Globus pallidus (tissue), 1 donor: ENCODE measurements at places on chromosomes 3 and 15.

GRCh38 chr15:29569533-29570092 is 252.7 kb downstream of the TJP1 start:
- DNase-seq = no peak

GRCh38 chr15:60830479-60830878 is 351.5 kb upstream of the ICE2 start:
- DNase-seq = no peak

GRCh38 chr3:57646723-57647122 is 46.2 kb downstream of the DENND6A start:
- no peak for DNase-seq

DNA sequence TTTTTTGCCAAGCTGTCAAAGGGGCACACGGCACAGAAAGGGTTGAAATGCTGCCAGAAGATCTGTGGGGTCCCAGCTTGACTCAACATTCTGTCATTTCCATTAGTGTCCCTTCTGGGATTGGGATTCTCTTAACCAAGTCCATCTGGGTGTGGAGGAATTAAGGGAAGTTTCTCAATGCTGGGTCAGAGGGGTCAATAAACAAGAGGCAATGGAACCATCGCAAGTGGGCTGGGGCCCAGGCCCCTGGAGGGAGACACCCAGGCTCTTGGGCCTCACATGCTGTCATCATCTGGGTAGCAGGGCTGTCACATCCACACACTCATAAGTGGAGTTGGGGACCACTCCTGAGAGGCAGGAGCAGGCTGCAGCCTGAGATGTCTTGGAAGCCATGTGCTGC is 8.1 kb upstream of the APOD start:
- DNase-seq = no peak

DNA sequence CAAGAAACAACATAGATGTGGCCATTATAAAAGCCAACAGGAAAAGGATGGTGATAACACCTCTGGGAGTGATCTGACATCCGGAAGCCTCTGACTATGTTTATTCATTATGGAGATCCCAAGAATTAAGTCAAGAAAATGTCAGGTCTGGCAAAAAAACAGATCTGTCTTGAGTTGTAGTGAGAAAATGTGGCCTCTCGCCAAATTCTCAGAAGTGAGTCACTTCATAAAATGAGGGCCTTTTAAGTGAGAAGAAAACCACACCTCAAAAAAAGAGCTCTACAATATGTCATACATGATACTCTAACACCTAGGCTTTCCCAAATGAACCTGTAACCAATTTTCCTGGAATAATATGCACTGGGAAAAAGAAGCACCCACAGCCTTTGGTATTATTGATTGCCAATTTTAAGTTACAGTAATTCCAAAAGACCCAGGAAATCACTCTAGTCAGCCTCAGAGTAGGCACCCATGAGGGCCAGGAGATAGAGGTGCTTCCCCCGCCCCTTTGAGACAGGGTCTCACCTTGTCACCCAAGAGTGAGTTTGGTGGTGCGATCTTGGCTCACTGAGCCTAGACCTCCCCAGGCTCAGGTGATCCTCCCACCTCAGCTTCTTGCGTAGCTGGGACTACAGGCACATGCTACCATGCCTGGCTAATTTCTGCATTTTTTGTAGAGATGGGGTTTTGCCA is 38.0 kb downstream of the CCR3 start:
- DNase-seq = no peak

DNA sequence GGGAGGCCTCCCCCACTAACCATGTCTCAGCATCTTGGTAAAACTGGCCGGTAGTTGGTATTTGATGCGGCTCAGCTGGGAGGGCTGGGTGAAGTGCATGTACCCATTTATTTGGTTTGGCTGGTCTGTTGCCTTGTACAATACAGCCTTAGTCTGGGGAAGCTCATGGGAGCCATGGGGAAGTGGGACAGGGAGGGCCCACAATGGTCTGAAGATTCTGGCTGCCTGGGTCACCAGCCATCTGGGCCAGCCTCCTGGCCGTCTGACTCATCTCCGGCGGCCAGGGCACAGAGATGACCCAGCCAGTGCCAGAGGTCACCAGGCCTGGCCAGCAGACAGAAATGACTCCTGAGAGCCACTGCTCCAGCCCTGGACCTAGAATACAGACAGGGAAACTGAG is 51.6 kb upstream of the SMAD6 start:
- no peak for DNase-seq

DNA sequence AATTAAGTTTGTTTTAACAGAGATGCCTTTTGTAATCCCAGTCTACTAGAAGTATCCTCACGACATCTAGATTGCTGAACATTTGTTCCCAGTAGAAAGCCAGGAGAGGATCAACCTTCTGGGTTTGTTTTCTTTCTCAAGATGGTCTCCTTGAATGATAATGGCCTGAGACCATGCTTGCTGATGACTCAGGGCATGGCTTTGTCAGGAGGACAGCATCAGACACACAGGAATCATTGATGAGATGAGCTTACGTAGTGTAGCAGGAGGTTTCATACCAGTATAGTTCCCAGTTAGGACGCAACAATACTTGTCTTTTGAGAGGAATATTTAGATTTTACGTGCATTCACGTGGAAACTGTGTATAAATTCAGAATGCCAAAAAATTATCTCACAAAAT is 38.6 kb downstream of the ATP1B3 start:
- DNase-seq = no peak

DNA sequence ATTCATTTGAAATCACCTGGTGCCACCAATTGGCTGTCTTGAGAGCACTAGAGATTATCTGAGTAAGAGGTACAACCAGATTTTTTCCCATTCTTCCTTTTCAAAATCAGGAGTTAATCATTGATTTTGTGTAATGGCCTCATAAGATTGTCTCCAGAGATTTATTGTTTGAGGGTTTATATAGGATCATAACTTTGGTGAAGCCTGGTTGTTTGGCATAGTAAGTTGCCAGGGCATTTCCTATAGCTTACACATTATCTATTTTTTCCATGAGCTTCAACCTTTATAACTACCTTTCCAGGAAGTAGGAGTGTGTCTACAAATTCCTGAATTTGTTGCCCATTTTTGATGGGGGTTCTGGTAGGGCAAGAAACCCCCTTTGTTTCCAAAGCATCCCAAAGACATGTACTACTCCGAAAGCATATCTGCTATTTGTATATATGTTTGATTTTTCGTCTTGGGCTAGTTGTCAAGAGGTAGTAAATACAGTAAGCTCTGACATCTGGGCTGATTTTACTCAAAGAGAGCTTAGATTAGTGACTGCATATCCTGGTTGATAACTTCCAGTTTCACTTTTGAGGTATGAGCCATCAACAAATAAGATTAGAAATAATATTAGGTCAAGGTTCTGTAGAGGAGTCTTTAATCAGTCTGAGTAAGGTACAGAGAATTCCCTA is 11.7 kb upstream of the PRR23B start:
- no peak for DNase-seq

- peak; percentile 38 for DNase-seq
Measured at GRCh38 chr15:58628206-58628947, 121.1 kb downstream of the ADAM10 start.

DNA sequence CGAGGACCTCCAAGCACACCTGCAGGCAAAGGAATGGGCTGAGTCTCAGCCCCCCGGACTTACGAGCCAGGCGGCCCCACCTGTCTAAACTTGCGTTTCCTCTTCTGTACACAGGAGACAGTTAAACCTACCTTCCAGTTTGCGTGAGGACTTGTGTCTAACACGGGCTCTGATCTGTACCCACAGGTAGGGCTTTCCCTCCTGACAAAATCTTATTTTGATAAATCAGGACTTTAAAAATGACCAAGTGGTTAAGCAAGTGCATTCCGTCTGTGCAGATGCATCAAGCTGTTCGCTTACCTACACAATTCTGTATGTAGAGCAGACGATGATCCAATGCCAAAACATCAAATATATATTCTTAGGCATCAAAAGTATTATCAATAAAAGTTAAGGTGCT is 238.0 kb downstream of the XXYLT1 start:
- DNase-seq = no peak

- peak; percentile 47 for DNase-seq
Measured at GRCh38 chr3:84959470-84960271, 882 bp downstream of the CADM2 start.

DNA sequence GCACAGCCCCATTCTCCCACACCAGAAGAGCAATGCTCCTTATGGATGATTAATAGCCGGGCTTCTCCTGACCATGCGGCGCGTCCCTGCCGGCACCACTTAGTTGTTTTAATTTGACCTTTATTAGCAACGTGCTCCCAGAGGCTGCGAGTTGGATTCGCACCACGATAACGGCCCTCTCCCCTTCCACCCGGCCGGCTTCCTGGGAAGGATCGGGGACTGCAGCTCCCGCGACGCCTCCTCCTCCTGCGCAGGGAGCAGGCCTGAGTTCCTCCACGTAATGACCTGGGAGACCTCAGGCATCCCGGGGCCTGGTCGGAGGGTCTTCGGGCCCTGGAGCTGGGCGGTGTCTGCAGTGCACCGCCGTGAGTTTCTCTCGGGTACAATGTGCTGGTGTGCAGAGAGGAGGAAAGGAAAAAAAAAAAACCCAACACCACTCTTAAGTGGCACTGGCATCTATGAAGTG is 243.3 kb upstream of the TOPAZ1 start:
- no peak for DNase-seq

DNA sequence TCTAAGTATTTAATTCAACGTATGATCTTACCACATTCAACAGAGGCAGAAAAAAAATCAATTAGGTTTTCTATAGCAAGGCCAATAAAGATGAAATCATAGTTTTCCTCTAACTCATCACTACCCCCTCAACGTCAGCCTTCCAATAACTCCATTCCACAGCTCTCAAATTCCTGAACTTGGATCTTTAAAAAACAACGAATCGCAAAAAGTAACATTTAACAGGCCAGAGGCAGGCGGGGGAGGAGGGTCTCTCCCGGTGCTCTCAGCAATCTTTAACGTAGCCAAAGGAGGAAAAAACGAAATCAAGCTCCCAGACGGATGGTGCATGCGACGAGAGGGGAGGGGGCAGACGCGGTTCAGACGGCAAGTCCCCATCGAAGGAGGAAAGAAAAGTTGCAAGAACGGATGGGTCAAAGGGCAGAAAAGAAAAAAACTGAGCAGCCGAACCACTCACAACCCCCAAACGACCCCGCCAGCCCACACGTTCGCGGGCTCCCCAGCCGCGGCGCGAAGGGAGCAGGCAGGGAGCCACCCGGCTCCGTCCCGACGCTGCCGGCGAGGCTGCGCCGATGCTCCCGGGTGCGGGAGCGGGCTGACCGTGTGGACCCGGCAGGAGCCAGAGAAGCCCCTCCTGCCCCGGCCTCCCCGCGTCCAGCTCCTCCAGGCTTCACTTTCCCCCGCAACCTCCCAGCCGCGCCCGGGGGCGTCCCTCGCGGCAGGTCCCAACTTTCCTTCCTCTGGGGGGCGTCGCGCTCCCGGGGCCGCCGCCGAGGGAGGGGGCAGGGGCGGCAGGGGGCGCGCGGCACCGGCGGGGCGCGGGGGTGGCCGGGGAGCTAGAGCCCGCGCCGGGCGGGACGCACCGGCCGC is 703 bp downstream of the PEAK1 start:
- peak; percentile 33 for DNase-seq

- DNase-seq = no peak
Measured at GRCh38 chr15:86163816-86164215, 84.1 kb downstream of the AGBL1 start.

GRCh38 chr3:27596334-27596841 is 112.2 kb upstream of the SLC4A7 start:
- DNase-seq = peak; percentile 17

DNA sequence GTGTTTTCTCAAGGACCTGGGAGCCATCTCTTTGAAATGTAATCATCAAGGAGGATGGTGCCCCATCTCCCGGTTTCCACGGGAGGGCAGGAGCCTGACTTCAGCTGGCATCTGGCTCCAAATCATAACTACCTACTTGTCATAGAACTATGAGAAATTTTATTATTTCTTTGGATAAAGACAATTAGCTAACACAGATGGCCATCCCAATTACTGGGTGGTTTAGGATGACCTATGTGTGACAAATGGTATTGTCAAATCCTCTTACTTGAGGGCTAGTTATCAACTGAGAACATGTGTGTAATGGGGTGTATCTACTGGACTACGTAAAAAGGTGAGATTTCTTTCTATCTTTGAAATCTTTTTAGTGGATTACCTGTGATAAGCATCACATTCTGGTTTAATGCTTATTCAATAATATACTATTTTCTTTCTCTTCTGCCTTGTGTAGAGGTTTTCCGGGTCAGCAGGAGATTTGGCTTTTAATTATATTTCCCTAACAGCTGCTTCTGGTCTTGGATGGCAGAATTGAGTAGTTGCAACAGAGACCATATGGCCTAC is 15.3 kb upstream of the PARP14 start:
- no peak for DNase-seq

- no peak for DNase-seq
Measured at GRCh38 chr3:9420850-9421549, 23.6 kb downstream of the SETD5 start.

- DNase-seq = no peak
Measured at GRCh38 chr15:95591886-95592285, 738.6 kb upstream of the NR2F2 start.

DNA sequence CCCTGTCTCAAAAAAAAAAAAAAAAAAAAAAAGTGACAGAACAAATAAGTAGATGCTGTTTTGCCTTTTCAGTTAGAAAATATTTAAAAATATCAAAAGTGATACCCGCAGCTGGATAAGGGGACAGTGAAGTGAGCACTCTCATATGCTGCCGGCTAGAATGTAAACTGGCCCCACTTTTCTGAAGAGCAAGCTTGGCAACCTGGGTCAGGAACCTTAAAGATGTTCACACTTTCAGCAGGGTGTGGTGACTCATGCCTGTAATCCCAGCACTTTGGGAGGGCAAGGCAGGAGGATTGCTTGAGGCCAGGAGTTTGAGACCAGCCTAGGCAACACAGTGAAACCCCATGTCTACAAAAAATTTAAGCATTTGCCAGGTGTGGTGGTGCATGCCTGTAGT is 17.4 kb downstream of the FSD2 start:
- DNase-seq = no peak

- DNase-seq = peak; percentile 3
Measured at GRCh38 chr3:5731100-5731499, 543.6 kb downstream of the EDEM1 start.

- no peak for DNase-seq
Measured at GRCh38 chr15:45320581-45321205, 57.7 kb downstream of the GATM start.

DNA sequence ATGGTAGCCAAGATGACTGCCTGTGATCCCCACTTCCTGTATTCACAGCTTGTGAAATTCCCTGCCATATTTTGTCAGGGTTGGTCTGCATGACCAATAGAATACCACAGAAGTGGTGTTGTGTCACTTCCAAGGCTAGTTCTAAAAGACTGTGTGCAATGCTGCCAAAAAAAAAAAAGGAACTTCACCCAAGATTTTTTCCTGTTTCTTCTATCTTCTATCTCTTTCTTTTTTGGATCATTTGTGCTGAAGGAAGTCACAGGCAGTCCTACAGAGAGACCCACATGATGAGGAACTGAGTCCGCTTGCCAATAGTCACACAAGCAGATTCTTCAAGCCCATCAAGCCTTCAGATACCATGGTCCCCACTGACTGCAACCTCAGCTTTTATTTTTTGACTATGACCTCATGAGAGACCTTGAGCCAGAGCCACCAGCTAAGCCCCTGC is 18.1 kb upstream of the RAF1 start:
- DNase-seq = peak; percentile 57

DNA sequence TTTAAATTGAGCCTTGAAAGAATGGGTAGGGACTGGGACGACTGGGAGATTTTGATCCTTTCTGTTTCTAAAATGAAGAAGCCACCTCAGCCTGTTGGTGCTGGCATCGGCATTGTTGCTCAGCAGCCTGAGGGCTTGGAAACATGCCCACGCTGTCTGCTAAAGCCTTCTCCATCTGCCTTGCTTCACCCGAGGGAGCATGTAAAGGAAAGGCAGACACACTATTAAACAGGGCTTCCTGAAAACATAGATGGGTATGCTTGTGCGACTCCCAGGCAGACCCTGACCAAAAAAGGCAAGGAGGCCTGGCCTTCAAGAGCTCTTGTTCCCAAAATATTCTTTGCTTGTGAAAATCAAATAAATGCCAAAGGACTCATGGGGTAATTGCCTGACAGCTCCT is 84.2 kb upstream of the SLC4A7 start:
- DNase-seq = peak; percentile 38
